ENCODE measurements at places on chromosomes 3 and 15. TPM values are rescaled to one million over a fixed set of nuclear protein-coding genes. Genes with fewer than 3 reads are reported as not detected.

- no peak overlapping the region for H3K4me3 ChIP-seq
- no peak overlapping the region for H3K27ac ChIP-seq
- no peak for DNase-seq
- no peaks in the 10 kb centered on the region for H3K36me3 ChIP-seq
- H3K4me1 ChIP-seq: peaks cover 7% of the 10 kb centered on the region
Measured at GRCh38 chr3:5095886-5096285, 26.2 kb upstream of the ARL8B start.

- DNase-seq: no peak
- H3K36me3 ChIP-seq: no peaks in the 10 kb centered on the region
- H3K27ac ChIP-seq: no peak overlapping the region
- H3K4me1 ChIP-seq: no peaks in the 10 kb centered on the region
Measured at GRCh38 chr3:181017690-181018089, 28.2 kb upstream of the DNAJC19 start.

The NLGN1 gene
- not detected for total RNA-seq

GRCh38 chr15:81940467-81941451 is 105.1 kb downstream of the MEX3B start:
- no peak for DNase-seq
- H3K4me3 ChIP-seq: no peak overlapping the region
- H3K4me1 ChIP-seq: no peaks in the 10 kb centered on the region

The ATP2B2 gene
- total RNA-seq: 1.1 TPM

DNA sequence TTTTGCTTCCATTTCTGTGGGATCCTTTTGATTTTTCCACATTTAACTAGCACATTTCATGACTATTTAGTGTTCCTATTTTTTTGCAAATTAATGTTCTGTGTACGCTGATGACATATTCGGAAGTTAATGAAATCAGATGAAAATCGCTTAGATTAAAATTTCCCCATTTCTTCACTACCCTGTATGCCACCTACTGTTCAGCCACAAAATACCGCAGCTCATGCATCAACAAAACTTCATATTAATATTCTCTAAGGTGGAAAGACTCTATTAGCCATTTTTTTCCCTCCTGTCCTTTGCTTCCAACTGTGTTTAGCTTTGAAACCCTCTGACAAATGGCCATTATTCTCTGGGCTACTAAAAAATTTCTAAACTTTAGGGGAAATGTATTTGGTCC is 300.6 kb downstream of the MECOM start:
- H3K4me1 ChIP-seq: no peaks in the 10 kb centered on the region
- no peaks in the 10 kb centered on the region for H3K27me3 ChIP-seq
- H3K36me3 ChIP-seq: no peaks in the 10 kb centered on the region
- no peak overlapping the region for H3K27ac ChIP-seq
- DNase-seq: no peak

- H3K4me1 ChIP-seq: no peaks in the 10 kb centered on the region
- H3K27me3 ChIP-seq: no peaks in the 10 kb centered on the region
- no peak overlapping the region for H3K27ac ChIP-seq
- H3K36me3 ChIP-seq: no peaks in the 10 kb centered on the region
- DNase-seq: no peak
- H3K4me3 ChIP-seq: no peak overlapping the region
Measured at GRCh38 chr15:38127306-38127771, 125.3 kb upstream of the SPRED1 start.

DNA sequence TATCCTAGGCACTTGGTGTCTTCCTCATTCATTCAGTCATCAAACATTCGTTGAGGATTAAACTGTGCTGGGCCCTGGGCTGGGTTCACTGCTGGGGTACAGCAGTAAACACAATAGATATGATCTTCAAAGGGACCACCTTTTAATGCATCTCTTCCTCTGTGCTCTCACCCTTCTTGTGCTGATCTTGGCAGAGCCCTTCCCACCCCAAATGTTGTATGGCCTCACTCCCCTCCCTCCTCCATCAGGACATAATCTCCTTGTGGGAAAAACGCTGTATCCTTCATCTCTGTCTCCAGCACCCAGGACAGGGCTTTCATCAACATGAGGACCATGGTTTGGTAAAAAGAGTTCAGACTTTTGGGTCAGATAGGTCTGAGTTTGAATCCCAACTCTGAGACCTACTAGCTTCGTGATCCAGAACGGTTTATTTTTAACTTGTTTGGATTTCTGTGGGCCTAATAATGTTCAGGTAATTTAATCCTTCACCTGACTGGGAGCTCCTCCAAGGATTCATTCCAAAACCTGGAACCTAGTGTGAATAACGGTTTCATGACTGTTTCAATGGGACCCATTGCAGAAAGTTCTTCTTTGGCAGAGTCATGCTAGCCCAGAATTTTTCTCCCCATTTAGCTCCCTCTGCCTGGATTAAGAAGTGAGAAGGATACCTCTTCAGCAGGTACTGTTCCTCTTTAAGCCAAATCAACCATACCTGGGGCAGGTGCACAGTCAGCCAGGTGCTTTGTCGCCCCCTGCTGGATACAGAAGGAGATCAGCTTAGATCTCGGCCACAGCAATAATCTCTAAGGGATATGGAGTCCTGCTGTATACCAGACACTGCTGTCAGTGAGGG is 5.2 kb upstream of the WNT7A start:
- peaks cover 16% of the 10 kb centered on the region for H3K27me3 ChIP-seq
- H3K4me3 ChIP-seq: no peak overlapping the region
- H3K4me1 ChIP-seq: no peaks in the 10 kb centered on the region
- H3K36me3 ChIP-seq: no peaks in the 10 kb centered on the region

GRCh38 chr15:70632491-70633102 is 130.8 kb downstream of the UACA start:
- H3K4me3 ChIP-seq: no peak overlapping the region
- no peaks in the 10 kb centered on the region for H3K27me3 ChIP-seq
- no peak overlapping the region for H3K27ac ChIP-seq
- H3K4me1 ChIP-seq: peaks cover 24% of the 10 kb centered on the region

GRCh38 chr3:5497497-5497896 is 310.0 kb downstream of the EDEM1 start:
- H3K27ac ChIP-seq: no peak overlapping the region
- no peaks in the 10 kb centered on the region for H3K27me3 ChIP-seq
- DNase-seq: no peak
- no peaks in the 10 kb centered on the region for H3K4me1 ChIP-seq
- no peaks in the 10 kb centered on the region for H3K36me3 ChIP-seq

- no peaks in the 10 kb centered on the region for H3K36me3 ChIP-seq
- no peak overlapping the region for H3K27ac ChIP-seq
- H3K4me1 ChIP-seq: no peaks in the 10 kb centered on the region
- no peak for DNase-seq
- H3K27me3 ChIP-seq: no peaks in the 10 kb centered on the region
Measured at GRCh38 chr3:63124090-63124489, 154.0 kb upstream of the SYNPR start.

The SLC28A1 gene
- 0.31 TPM for total RNA-seq

DNA sequence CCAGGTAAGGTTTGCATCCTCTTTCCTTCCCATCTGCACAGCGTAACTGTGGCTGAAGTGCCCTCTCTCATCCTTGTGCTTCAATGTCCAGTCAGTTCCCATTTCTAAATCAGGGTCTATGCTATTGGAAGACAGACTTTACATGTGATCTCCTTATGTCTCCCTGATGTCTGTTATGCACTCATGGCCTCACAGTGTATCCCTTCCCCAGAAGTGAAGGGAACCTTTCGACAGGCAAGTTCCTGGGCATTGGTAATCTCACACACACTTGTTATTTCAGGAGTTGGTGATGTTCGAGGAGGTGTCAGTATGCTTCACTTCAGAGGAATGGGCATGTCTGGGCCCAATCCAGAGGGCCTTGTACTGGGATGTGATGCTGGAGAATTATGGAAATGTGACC is 7.4 kb downstream of the ZNF197 start:
- H3K4me1 ChIP-seq: no peaks in the 10 kb centered on the region
- no peak overlapping the region for H3K27ac ChIP-seq
- no peaks in the 10 kb centered on the region for H3K27me3 ChIP-seq
- no peak overlapping the region for H3K4me3 ChIP-seq
- peaks cover 8% of the 10 kb centered on the region for H3K36me3 ChIP-seq
- no peak for DNase-seq

- H3K27me3 ChIP-seq: no peaks in the 10 kb centered on the region
- DNase-seq: no peak
- H3K4me3 ChIP-seq: no peak overlapping the region
Measured at GRCh38 chr3:133457025-133457424, 57.2 kb downstream of the BFSP2 start.

- no peak overlapping the region for H3K27ac ChIP-seq
- DNase-seq: no peak
- no peaks in the 10 kb centered on the region for H3K4me1 ChIP-seq
- H3K36me3 ChIP-seq: no peaks in the 10 kb centered on the region
- H3K4me3 ChIP-seq: no peak overlapping the region
Measured at GRCh38 chr3:156489462-156489911, 65.4 kb downstream of the SSR3 start.

- DNase-seq: no peak
- H3K4me1 ChIP-seq: no peaks in the 10 kb centered on the region
- no peak within 1 kb of the TSS for H3K27ac ChIP-seq
- H3K4me3 ChIP-seq: peak within 1 kb of the TSS; percentile 67
- no peaks in the 10 kb centered on the region for H3K36me3 ChIP-seq
- peaks cover 63% of the 10 kb centered on the region for H3K27me3 ChIP-seq
Measured at GRCh38 chr15:51750792-51751696, at the start of gene TMOD2. Gene TMOD2, plus strand, starts transcription at chr15:51751597. Its CDS starts 14,845 bp downstream, at chr15:51766442.

- no peak overlapping the region for H3K27ac ChIP-seq
- H3K36me3 ChIP-seq: no peaks in the 10 kb centered on the region
- H3K4me3 ChIP-seq: no peak overlapping the region
- H3K27me3 ChIP-seq: no peaks in the 10 kb centered on the region
- DNase-seq: no peak
- H3K4me1 ChIP-seq: no peaks in the 10 kb centered on the region
Measured at GRCh38 chr3:160129459-160130061, 95.7 kb upstream of the C3orf80 start.

DNA sequence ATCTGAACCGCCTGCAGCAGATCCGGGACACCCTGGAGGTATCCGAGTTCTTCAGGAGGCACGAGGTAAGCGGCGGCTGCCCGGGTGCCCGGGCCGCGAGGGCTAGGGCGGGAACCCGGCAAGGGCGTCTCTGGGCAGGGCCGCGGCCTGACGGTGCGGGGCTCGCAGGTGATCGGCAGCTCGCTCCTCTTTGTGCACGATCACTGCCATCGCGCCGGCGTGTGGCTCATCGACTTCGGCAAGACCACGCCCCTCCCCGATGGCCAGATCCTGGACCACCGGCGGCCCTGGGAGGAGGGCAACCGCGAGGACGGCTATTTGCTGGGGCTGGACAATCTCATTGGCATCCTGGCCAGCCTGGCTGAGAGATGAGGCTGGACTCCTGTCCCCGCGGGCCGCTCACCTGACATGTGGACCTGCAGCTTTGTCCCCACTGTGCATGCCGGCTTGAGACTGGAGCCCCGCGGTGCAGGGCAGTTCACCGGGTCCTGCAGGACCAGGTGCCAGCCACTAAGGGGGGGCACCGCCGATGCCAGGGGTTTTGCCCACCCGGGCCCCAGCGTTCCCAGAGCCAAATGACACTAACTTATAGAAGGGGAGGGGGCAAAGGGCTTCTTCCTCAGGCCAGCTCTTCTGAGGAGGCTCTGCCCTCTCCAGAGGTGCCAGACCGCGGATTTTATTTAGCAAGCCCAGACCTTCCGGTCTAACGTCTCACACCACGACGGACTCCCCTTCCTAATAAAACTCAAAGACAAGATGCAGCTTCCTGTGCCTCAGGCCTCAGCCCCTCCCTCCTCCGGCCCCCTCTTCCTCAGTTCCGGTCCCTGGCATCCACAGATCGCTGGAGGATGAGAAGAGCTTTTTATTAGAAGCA is 9.4 kb downstream of the ITPKA start:
- no peaks in the 10 kb centered on the region for H3K27me3 ChIP-seq
- DNase-seq: no peak
- no peak overlapping the region for H3K27ac ChIP-seq
- H3K36me3 ChIP-seq: peaks cover 10% of the 10 kb centered on the region

GRCh38 chr15:73745073-73745472 is 8.1 kb downstream of the INSYN1 start:
- H3K27ac ChIP-seq: no peak overlapping the region
- no peaks in the 10 kb centered on the region for H3K36me3 ChIP-seq
- 0 out of 3 replicates have a peak, but pooled peaks cover 18% of the 10 kb centered on the region for H3K27me3 ChIP-seq

DNA sequence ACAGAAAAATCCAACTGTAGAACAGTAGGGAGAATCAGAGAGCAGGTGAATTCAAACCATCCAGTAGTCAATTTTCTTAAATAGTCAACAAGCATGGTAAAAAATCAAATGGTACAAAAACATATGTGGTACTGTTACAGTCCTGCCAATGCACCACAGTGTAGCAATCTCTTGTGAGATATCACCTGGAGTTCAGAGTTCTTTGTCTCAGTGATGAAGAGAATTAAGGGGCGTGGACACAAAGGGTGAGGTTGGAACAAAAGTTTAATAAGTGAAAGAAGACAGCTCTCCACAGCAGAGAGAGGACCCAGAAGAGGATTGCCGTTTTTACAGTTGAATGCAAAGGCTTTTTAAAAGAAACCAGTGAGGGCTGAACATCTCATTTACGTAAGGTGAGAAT is 113.2 kb downstream of the NEO1 start:
- H3K4me3 ChIP-seq: no peak overlapping the region
- H3K27me3 ChIP-seq: no peaks in the 10 kb centered on the region
- no peak for DNase-seq

GRCh38 chr15:44782516-44782915 is 46.2 kb downstream of the TRIM69 start:
- H3K4me3 ChIP-seq: no peak overlapping the region
- no peak overlapping the region for H3K27ac ChIP-seq
- no peaks in the 10 kb centered on the region for H3K36me3 ChIP-seq
- H3K4me1 ChIP-seq: peaks cover 17% of the 10 kb centered on the region

DNA sequence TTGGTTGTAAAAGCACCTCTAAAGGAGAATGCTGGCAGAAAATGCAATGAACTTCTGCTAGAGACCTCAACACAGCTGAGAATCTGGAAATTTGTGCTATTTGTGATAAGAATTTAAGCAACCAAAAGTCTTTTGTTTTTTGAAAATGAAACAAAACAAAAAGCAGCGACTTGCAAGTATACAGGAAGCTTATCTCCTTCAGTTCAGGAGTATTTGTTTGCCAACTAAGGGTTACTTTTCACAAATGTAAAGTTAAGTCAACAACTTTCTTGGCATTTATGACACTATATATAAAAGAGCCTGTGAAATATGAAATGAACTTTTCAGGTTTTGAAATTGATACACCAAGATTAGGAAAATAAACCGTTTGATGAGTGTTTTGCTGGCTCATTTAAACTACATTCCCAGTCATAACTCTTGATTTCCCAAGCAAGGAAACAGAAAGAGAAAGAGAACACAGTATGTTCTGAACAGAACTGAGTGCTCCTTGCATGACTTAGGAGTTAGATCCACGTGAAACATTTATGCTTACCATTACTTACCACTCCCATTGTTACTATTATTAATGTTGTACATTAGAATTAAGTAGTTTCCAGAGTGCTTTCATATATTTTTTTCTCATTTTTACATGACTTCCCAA is 92.3 kb upstream of the COL8A1 start:
- H3K4me1 ChIP-seq: peaks cover 11% of the 10 kb centered on the region
- H3K36me3 ChIP-seq: no peaks in the 10 kb centered on the region
- H3K4me3 ChIP-seq: no peak overlapping the region
- H3K27me3 ChIP-seq: no peaks in the 10 kb centered on the region

GRCh38 chr3:9715764-9716437 is 12.3 kb downstream of the CPNE9 start:
- H3K4me3 ChIP-seq: no peak overlapping the region
- H3K27me3 ChIP-seq: peaks cover 29% of the 10 kb centered on the region
- H3K4me1 ChIP-seq: peaks cover 12% of the 10 kb centered on the region
- H3K36me3 ChIP-seq: no peaks in the 10 kb centered on the region
